ENCODE measurements at places on chromosomes 2 and 18.
A peak's percentile ranks its signal among the peaks of the same experiment; 100 is the strongest.

GRCh38 chr18:23864624-23865023 lies 149.9 kb upstream of the TTC39C start:
- DNase-seq = peak; percentile 14

DNA sequence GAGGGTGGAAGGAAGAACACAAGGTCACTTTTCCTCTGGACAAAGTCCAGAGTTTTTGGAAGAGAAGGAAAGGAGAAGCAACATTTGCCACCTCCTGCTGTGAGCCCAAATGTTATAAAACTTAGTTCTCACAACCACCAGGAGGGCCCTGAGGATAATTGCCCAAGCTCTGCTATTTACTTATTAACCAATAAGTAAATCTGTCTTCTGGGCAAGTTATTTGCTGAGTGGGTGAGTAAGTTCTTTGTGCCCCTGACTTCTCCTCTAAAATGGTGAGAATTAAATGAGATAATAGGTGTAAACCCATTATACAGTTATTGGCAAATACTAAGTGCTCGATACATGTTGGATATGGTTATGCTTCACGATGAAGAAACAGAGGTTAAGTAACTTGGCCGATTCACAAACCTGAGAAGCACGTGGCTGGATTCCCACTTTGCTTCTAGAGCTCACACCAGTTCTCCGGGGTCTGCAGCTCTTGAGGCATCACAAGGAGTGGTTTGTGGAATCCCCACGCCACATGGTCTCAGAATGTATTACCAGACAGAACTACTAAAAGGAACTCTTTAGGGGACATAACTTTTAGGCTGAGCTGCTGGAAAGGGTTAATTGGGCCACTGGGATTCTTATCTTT lies 164.1 kb downstream of the MYCN start:
- no peak for DNase-seq

- no peak for DNase-seq
Observed at GRCh38 chr18:10591896-10592295, 66.1 kb downstream of the NAPG start.

GRCh38 chr18:23281626-23282436 lies 146.5 kb downstream of the CABLES1 start:
- DNase-seq = no peak

DNA sequence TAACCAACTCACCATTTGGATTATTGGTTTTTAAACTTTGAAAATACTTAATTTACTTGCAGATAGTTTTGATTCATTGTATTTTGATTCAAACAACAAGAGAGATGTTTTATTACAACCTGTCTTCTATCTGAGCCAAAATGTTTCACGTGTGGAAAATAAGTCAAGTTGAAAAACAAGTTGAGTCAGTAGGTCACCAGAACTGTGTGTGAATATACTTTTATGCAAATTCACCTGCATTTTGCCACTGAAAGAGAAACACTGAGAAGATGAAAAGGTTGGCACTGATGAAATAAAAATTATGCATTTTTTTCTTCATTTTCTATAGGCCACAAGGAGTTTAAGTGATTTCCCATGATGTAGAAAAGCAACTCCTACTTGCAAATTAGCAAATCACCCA lies 68.3 kb downstream of the ICOS start:
- DNase-seq = no peak

DNA sequence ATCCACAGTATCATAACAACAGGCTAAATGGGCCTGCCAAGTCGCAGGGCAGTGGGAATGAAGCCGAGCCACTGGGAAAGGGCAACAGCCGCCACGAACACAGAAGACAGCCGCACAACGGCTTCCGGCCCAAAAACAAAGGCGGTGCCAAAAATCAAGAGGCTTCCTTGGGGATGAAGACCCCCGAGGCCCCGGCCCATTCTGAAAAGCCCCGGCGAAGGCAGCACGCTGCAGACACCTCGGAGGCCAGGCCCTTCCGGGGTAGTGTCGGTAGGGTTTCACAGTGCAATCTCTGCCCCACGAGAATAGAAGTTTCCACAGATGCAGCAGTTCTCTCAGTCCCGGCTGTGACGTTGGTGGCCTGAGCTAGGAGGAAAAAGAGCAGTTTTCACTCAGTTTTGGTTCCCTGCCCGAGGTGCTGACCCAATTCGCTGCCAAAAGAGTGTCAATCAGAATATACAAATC lies 32.2 kb downstream of the KCTD18 start:
- no peak for DNase-seq

GRCh38 chr2:37377187-37377532 lies 32.7 kb downstream of the QPCT start:
- DNase-seq = no peak

- DNase-seq = no peak
Observed at GRCh38 chr18:60534538-60534937, 162.0 kb upstream of the MC4R start.

DNA sequence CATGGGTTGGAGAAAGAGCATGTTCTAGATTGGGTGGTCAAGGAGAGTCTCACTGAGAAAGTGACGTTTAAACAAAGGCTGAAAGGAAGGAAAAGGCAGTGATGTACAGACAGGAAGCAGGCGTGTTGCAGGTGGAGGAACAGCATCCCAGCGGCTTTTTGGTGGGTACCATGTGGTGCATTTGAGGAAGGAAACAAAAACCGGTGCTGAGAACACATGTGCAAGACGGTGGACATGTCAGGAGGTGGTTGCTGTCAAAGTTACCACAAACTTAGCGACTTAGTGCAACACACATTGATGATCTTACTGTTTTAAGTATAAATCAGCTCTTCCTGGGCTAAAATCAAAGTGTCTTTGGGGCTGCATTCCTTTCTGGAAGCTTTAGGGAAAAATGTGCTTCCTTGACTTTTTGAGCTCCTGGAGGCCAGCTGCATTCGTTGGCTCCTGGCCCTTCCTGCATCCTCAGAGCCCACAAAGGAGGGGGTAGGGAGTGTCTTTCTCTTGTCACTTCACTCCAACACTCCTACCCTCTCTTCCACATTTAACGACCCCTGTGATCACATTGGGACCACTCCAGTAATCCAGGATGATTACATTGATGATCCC lies 380.6 kb downstream of the FBXO15 start:
- no peak for DNase-seq

DNA sequence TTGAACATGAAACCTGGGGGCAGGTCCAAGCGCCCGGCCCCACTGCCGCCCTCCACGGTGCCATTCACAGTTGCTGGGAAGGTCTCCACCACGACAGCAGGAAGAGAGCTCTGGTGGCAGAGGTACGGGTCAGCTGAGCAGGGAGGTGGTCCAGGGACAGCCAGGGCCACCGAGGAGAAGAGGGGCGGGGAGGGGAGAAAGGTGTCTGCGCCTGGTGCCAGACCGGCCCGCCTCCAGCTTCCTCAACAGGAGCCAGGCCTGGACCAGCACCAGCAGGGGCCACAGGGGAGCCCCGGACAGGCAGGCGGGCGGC lies 56.2 kb downstream of the BIN1 start:
- DNase-seq = no peak

GRCh38 chr2:217617616-217618022 lies 385.2 kb downstream of the TNS1 start:
- no peak for DNase-seq

DNA sequence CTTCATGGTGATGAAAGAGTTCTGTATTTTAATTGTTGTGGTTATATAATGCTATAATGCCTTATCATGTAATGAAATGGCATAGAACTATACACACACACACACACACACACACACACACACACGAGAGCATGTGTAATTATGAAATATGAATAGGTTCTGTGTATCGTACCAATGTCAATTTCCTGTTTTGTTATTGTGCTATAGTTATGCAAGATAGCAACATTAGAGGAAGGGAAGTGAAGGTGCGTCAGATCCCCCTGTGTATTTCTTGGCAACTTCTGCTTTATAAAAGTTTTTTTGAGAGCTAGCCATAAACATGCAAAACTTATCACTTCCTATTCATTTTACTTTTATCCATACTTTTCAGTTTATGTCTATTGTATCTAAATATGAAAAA lies 60.7 kb upstream of the ARHGAP15 start:
- no peak for DNase-seq

GRCh38 chr2:103959174-103960128 lies 894.5 kb upstream of the POU3F3 start:
- no peak for DNase-seq

DNA sequence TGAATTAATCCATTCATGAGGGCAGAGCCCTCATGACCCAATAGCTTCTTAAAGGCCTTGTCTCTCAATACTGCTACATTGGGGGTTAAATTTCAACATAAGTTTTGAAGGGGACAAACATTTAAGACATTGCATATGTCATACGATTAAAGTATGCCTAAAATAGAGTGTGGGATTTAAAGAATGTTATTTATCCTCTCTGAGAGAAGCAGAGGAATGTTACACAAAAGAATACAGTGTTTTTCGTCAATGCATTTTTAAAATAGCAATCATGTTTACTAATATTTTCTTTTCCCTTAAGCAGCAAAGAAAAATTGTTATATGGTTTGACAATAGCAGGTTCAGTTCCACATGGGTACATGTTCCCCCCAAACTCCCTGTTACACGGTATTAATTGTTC lies 363.1 kb downstream of the NUP35 start:
- DNase-seq = no peak

GRCh38 chr2:16102358-16102975 lies 162.1 kb downstream of the MYCN start:
- DNase-seq = no peak

DNA sequence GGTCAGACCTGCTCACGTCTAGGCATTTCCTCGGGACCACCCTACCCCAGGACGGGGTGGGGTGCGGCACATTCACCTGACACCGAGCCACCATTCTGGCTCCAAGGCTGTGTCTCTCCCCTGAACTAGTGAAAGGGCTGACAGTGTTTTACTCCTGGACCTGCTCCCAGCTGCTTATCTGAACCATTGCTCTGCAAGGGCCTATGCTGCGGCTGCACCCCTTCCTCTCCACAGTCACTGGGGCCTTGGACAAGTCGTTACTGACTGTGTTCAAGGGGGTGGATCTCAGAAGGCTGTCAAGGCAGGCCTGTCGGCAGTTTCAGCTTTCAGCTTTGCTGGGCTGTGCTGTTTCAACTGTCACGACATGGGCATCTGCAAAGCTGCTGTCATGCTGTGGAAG lies 11.7 kb downstream of the CREG2 start:
- DNase-seq = no peak

GRCh38 chr2:15677141-15677843 lies 85.6 kb downstream of the DDX1 start:
- DNase-seq = no peak

GRCh38 chr2:30367232-30368070 lies 79.6 kb upstream of the LCLAT1 start:
- no peak for DNase-seq

DNA sequence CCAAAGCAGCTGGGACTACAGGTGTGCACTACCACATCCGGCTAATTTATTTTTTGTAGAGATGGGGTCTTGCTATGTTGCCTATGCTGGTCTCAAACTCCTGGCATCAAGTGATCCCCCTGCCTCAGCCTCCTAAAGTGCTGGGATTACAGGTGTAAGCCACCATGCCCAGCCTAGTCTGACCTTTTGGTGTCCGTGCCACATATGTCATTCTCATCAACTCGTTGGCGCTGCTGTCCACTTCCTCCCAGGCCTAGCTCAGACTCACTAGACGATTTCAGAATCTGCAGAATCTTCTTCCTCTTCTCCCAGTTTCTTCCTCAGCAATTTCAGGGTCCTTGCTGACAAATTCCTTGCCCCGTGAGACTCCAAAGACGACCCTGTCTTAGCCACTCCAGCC lies 39.8 kb upstream of the DNMT3A start:
- DNase-seq = no peak

DNA sequence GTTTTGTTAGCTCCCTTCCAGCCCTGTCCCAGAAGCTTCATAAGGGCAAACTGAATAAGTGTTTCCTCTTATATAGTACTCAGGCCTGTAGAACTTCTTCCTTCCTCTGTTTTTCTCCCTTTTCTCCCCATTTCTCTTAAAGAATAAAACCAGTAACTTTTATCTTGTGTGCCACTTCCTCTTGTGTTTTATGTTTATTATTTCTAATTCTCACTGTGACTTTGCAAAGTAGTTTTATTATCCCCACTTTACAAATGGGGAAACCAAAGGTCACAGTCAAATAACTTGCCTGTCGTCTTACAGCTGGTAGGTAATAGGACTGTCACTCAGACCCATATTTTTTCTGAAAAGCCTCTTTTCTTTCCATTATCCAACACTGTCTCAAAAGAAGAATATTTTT lies 42.4 kb downstream of the RBBP8 start:
- DNase-seq = no peak

DNA sequence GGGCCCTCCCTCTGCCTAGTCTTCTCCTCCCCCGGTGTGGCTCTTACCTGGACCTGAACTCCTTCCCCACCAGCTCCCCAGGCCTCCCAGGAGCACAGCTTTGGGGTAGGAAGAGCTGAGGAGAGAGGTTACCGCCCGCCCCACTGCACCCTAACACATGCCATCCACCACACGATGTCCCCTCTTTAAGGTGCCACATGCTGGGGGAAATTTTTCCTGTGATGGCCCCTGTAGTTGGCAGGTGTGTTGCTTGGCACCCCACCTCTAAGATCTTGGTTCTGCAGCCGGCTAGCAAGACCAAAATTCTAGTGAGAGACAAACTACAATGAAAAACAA lies 6.9 kb upstream of the TEX261 start:
- no peak for DNase-seq

GRCh38 chr18:34921811-34922385 lies 119.3 kb upstream of the MAPRE2 start:
- no peak for DNase-seq

- no peak for DNase-seq
Observed at GRCh38 chr18:59621027-59621426, 76.2 kb downstream of the CCBE1 start.

- DNase-seq = no peak
Observed at GRCh38 chr18:76565238-76566173, 70.5 kb upstream of the ZNF516 start.

DNA sequence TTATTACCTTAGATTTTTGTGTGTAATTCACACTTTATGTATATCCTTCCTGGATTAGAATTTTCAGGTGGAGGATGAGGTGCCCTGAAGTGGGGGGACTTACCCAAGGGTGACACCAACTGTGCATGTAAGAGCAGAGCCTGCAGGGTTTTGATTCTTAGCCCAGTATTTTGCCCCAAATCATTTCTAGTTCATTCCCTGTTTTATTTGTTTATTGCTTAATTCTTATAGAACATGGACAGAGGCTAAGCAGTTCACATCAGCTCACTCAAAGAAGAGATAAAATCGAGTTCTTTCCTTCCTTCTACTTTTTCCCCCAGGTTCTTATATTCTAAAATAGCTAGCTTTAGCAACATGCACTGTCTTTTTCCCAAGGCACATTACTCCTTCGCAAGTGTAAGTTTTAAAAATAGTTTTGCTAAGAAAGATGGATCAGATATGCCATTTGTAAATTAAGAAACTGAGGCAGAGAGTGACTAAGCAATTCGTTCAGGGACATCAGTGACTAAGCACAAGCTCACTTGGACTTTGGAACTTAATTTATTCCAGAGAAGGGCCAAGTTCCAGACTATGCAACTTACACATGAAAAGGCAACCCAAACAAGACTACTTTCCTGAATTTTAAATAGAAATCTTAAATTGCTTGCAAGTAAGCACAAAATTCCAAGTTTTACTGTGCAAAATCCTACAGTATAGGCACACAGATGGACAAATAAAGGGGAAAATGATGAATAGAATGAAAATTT lies 427.9 kb upstream of the POU3F3 start:
- no peak for DNase-seq
